ENCODE measurements at places on chromosomes 4 and X.
A peak's percentile ranks its signal among the peaks of the same experiment; 100 is the strongest.

- DNase-seq: no peak
Observed at GRCh38 chr4:109378511-109378910, 55.1 kb upstream of the SEC24B start.

DNA sequence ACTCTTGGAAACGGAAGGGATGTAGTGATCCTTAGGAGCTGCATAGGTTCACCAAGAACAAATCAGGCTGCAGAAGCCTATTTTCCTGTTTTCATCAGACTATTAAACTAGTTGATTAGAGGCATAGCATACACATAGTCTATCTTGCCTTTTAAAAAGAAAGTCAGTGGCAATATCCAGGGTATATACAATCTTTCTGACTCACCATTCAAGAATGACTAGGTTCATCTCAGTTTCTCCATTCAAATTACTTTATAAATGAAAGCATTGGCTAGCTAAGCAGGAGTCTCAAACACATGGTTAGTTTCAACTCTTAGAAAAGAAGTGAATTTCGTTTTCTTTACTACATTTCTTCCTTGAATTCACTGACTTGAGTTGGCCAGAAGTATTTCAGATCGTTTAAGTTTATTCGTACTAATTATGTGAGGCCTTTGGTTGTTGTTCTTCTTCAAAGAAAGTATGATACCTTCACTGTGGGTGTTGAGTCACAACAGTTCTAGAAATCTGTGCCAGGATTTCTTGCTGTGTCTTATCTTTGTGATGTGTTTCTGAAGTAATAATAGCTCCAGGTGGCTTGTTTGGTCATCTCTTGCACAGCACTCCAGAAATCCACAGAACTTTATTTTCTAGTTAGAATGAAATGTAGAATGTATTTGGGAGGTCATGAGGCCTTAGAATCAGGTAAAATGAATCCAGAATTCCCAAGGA is 88.2 kb downstream of the AWAT2 start:
- no peak for DNase-seq

GRCh38 chr4:5553801-5554200 is 154.6 kb downstream of the EVC2 start:
- DNase-seq: peak; percentile 33

- no peak for DNase-seq
Observed at GRCh38 chrX:10800796-10801195, 180.4 kb upstream of the MID1 start.

DNA sequence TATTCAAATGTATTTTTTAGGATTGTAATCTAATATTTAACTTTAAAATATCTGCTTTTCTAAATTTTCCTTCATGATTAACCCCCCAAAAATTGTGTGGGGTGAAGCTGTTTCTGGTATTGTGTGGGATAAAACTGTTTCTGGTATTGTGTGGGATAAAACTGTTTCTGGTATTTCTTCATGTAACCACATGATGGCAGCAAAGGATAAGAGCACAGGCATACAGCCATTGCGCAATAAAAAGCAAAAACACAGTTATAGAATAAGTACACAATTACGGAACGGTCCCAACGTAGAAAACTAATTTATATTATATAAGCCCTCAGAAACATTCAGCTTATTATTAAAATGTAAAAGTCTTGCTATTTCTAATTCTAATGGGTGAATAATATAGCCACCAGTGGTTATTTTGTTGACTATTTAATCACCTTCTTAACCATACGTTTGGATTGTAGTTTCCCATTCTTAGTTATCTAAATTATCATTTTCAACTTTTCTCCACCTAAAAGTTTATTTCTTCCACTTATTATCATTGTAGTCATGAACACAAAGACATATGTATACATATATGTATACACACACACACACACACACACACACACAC is 333.9 kb upstream of the FSTL5 start:
- peak; percentile 55 for DNase-seq

DNA sequence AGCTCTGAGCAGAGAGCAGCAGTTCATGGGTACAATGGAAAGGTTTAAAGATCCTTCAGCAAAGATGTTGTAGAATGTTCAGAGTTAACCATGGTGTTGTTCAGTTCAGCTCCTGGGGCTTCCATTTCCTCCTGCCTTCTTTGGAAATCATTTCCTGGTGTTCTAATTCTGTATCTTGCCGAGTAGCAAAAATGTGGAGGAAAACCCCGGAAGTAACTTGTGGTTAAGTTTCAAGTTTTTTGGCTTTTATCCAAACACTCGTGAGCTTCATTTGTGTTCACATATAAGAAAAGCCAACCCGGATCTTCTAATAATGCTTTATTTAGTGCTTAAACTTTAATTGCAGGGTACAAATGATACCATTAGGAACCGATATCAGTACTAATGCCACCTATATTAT is 33.6 kb upstream of the ARX start:
- peak; percentile 39 for DNase-seq

DNA sequence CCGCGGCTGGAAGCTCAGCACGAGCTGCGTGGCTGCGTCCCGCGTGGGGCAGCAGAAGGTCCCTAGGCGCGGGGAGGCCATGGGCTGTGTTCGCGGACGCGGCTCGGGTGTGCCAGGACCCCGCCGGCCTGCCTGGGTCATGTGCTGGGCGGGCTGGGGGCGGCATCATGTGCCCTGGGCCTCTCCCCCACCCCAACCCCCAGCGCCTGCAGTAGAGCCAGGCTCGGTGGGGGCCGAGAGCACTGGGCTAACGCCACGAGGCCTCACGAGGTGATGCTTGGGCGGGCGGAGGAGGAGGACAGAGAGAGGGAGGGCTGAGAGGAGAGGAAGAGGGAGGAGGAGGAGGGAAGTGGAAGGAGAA is at the start of gene GPR143:
Gene GPR143 (minus strand): TSS at position 111 of the 361 bp plus-strand sequence. CDS start 30 bp downstream, at position 81.
- no peak for DNase-seq

GRCh38 chr4:54228056-54228527 is 1.0 kb upstream of the PDGFRA start:
- DNase-seq: peak; percentile 38

DNA sequence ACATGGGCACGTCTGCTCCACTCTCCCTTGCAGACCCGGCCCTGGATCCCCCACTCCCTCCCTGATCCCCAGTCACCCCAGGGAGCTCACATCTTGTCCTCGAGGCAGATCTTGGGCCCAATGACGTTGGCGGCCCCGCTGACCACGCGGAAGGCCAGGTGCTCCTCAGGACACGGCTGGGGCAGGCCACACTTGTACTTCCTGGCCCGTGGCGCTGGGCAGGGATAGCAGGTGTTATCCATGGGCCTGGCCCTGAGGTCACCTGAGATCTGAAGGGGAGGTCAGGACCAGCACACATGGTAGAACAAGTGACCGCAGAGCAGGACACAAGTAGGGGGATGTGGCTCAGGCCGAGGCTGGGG is 7.7 kb downstream of the FAM3A start:
- DNase-seq: no peak

GRCh38 chr4:53502094-53502493 is 89.2 kb downstream of the LNX1 start:
- no peak for DNase-seq

DNA sequence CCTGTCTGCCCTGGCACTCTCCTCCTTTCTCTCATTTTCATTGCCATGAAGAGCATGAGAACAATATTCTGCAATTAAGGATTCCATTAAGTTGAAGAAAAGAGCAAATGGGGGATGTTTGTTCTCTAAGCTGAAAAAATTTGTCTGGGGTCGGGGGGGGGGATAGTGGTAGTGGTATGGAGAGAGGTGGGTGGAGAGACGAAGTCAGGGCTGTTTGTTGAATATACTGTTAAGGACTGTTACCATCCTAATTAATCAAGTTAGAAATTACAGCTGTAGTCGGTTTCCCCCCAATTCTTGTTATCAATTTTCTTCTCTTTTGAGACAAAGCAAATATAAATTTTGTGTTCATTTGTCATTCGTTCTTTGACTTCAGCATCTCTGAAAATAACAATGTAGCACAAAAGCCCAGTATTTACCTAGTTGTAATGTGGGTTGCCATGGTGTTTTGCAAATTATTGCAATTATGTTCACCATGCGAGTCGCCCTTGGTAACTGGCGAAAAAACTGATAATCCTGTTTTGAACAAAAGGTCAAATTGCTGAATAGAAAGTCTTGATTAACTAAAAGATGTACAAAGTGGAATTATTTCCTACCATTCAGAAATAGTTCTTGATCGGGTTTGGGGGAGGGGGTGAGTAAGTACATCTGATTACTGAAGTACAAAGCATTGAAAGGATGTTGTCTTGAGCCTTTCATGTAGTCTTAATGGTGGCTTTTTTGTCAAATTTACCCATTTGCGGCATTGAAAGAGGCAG is 139.1 kb downstream of the ARX start:
- no peak for DNase-seq

GRCh38 chrX:20515841-20516461 is 249.2 kb upstream of the RPS6KA3 start:
- peak; percentile 67 for DNase-seq

DNA sequence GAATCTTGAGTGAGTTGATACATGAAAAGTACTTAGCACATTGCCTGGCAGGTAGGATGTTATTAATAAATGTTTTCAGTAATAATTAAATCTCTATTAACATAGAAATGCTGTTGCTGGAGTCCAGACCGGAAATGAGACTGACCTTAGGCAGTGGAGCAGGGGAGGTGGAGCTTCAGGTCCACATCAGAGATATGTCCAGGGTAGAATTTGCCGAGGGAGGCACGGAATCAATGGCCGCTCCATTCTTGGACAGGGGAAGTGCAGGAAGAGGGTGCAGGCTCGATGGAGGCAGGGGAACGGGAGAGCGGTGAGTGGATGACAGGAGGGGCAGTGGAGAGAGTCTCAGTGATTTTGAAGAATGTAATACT is 107.3 kb downstream of the GATB start:
- DNase-seq: no peak

DNA sequence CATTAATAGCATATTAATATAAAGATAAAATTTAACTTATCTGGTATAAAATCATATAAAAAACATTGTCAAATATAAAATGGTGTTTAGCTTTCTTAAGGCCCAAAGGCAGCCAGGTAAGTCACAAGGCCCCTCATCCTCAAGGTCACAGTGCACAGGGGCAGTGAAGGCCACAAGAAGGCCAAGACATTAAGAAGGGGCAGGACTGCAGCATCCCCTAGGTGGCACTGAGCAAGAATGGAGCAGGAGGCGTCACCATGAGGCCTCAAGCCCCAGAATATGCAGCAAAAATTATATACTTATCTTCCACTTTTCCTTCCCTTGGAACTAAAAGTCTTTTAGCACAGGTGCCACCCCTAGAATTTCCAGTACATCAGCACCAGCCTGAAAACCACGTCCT is 49.5 kb upstream of the MAGEA8 start:
- DNase-seq: no peak

DNA sequence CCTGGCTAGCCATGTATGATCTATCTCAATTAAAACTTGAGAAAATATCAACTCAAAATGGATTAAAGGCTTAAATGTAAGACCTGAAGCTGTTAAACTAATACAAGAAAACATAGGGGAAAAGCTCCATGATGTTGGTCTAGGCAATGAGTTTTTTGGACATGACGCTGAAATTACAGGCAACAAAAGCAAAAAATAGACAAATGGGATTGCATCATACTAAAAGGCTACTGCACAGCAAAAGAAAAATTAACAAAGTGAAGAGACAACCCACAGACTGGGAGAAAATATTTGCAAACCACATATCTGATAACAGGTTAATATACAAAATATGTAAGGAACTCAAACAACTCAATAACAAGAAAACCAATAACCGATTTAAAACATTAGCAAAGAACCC is 8.4 kb downstream of the GC start:
- DNase-seq: no peak

- DNase-seq: no peak
Observed at GRCh38 chrX:76029385-76029784, 143.5 kb upstream of the PBDC1 start.

- peak; percentile 87 for DNase-seq
Observed at GRCh38 chrX:111779582-111779981, 96.4 kb upstream of the TRPC5OS start.

DNA sequence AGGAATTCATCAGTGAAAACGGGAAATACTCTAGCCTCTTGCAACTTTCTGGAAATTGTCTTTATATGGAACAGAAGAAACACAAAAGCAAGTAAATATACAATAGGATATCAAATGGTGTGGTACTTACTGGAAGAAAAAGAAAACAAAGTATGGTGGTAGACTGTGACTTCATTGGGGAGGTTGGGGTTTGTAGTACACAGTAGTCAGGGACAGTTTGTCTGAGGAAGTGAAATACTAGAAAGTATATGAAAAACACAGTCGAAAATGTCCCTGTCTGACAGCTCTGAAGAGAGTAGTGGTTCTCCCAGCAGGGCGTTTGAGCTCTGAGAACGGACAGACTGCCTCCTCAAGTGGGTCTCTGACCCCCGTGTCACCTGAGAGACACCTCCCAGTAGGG is 390.0 kb upstream of the NWD2 start:
- DNase-seq: no peak
